ENCODE measurements at places on chromosomes 5 and 9. TPM values are rescaled to one million over a fixed set of nuclear protein-coding genes. Genes with fewer than 3 reads are reported as not detected.

The IL7R gene
- 45.4 TPM for total RNA-seq

GRCh38 chr5:83077662-83078261, 415 bp downstream of the XRCC4 start:
- H3K36me3 ChIP-seq: peaks cover 28% of the 10 kb centered on the region
- peak overlapping the region; percentile 90 for H3K4me3 ChIP-seq
- no peaks in the 10 kb centered on the region for H3K27me3 ChIP-seq
- peak; percentile 39 for DNase-seq
- peaks cover 37% of the 10 kb centered on the region for H3K4me1 ChIP-seq

- H3K4me3 ChIP-seq: no peak overlapping the region
- no peak for DNase-seq
- H3K4me1 ChIP-seq: peaks cover 3% of the 10 kb centered on the region
- peaks cover 4% of the 10 kb centered on the region for H3K27me3 ChIP-seq
- H3K36me3 ChIP-seq: no peaks in the 10 kb centered on the region
- H3K27ac ChIP-seq: no peak overlapping the region
Measured at GRCh38 chr9:36559036-36559695, 13.5 kb upstream of the MELK start.

- H3K4me3 ChIP-seq: no peak overlapping the region
- no peaks in the 10 kb centered on the region for H3K27me3 ChIP-seq
- H3K4me1 ChIP-seq: no peaks in the 10 kb centered on the region
Measured at GRCh38 chr5:89277816-89278215, 394.8 kb upstream of the MEF2C start.

DNA sequence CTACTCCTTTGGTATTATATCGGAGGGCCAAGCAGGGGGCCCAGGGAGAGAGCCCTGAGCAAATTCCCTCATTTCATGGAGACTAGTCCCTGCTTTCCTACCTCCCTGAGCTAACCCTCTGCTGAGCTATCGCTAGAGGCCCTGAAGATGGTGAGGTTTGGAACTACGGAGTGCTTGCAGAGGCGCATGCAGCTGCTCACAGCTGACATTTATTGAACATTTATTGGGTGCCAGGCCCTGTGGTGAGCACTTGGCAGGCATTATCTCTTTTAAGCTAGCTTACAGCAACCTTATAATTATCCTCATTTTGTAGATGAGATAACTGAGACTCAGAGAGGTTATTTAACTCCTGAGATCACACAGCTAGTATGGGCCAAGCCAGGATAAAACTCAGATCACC, 9.8 kb downstream of the FAT2 start:
- H3K4me1 ChIP-seq: peaks cover 9% of the 10 kb centered on the region
- DNase-seq: no peak
- H3K4me3 ChIP-seq: no peak overlapping the region
- H3K36me3 ChIP-seq: no peaks in the 10 kb centered on the region
- no peak overlapping the region for H3K27ac ChIP-seq

- peak overlapping the region; percentile 77 for H3K27ac ChIP-seq
- H3K4me1 ChIP-seq: peaks cover 28% of the 10 kb centered on the region
- H3K36me3 ChIP-seq: peaks cover 38% of the 10 kb centered on the region
- H3K4me3 ChIP-seq: peak overlapping the region; percentile 83
- H3K27me3 ChIP-seq: no peaks in the 10 kb centered on the region
Measured at GRCh38 chr9:136438548-136439480, 831 bp downstream of the INPP5E start.

DNA sequence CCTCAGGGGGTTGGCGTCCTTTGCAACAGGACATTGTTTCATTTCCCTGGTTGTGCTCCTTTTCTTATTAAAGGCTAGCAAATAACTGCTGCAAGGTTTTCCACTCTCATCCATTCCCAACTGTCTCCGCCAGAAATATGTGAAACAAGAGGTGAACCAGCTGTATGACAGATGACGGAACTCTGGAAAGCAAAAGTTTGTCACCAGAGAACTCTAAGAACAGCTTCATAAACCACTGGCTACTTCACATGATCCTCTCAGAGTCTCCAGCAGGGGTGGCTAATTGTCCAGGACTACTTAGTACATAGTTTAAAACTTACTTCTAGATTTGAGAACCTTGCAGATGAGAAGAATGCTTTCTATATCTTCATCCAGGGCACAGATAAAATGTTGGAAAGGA, 195.9 kb upstream of the RAD23B start:
- H3K27me3 ChIP-seq: peaks cover 2% of the 10 kb centered on the region
- H3K27ac ChIP-seq: no peak overlapping the region
- no peak overlapping the region for H3K4me3 ChIP-seq
- no peak for DNase-seq
- no peaks in the 10 kb centered on the region for H3K36me3 ChIP-seq
- no peaks in the 10 kb centered on the region for H3K4me1 ChIP-seq

GRCh38 chr5:15643731-15644130, 143.8 kb downstream of the FBXL7 start:
- no peaks in the 10 kb centered on the region for H3K36me3 ChIP-seq
- DNase-seq: no peak
- no peaks in the 10 kb centered on the region for H3K4me1 ChIP-seq
- no peak overlapping the region for H3K4me3 ChIP-seq
- H3K27me3 ChIP-seq: no peaks in the 10 kb centered on the region

GRCh38 chr5:141359790-141360426, at the start of gene PCDHGB2:
Gene PCDHGB2 (plus strand): TSS chr5:141359994. CDS start chr5:141360136, 142 bp downstream.
- DNase-seq: peak; percentile 36
- peak within 1 kb of the TSS; percentile 54 for H3K4me3 ChIP-seq
- H3K36me3 ChIP-seq: peaks cover 29% of the 10 kb centered on the region
- H3K27ac ChIP-seq: no peak within 1 kb of the TSS
- peaks cover 2% of the 10 kb centered on the region for H3K4me1 ChIP-seq

DNA sequence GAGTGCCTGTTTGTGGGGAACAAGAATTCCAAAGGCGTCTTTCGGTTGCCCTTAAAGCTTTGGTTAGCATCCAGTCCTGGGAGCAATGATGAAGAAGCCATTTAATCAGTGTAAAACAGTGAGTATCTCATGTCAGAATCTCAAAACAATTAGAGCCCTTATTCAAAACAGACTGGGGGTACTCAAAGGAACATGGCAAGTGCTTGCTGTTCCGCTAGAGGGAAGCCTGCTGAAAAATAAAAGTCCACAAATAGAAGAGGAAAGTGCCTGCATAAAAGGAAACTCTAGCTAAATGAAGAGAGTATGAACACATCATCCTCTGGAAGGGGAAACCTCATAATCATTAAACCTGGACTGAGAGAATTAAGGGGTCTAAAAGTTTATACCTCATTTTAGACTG, 26.4 kb downstream of the FBXL7 start:
- H3K27me3 ChIP-seq: no peaks in the 10 kb centered on the region
- H3K36me3 ChIP-seq: no peaks in the 10 kb centered on the region
- no peak overlapping the region for H3K4me3 ChIP-seq
- H3K27ac ChIP-seq: no peak overlapping the region

DNA sequence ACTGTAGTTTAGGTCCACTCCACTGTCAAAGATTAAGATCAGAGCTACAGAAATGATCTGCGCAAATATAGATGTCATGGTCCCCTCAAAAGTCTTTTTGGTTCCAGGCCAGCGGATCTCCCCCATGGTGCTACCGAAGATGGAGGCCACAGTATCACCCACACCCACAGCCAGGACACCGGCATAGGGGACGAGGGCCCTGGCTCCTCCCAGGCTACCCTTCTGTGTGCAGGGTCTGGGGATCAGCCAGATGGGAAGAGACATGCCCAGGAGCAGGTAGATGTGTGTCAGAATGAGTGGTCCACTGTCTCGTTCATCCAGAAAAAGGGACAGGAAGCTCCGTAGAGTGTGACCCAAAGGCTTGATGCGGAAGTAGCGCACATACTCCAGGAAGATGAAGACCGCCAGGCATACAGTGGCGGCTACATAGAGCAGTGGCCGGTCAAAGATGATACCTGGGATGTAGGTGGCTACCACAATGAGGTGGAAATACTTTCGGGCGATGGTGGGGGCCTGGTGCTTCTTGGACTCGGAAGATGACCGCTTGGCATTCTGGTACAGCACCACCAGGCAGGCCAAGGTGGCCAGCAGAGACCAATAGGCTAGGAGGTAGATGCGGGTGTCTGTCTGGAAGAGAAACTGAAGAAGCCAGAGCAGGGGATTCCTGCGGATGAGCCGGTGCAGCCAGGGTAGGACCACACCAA, 1.5 kb downstream of the DOLK start:
- no peaks in the 10 kb centered on the region for H3K27me3 ChIP-seq
- peaks cover 22% of the 10 kb centered on the region for H3K4me1 ChIP-seq
- DNase-seq: no peak
- peaks cover 20% of the 10 kb centered on the region for H3K36me3 ChIP-seq
- H3K4me3 ChIP-seq: peak overlapping the region; percentile 97
- peak overlapping the region; percentile 98 for H3K27ac ChIP-seq

DNA sequence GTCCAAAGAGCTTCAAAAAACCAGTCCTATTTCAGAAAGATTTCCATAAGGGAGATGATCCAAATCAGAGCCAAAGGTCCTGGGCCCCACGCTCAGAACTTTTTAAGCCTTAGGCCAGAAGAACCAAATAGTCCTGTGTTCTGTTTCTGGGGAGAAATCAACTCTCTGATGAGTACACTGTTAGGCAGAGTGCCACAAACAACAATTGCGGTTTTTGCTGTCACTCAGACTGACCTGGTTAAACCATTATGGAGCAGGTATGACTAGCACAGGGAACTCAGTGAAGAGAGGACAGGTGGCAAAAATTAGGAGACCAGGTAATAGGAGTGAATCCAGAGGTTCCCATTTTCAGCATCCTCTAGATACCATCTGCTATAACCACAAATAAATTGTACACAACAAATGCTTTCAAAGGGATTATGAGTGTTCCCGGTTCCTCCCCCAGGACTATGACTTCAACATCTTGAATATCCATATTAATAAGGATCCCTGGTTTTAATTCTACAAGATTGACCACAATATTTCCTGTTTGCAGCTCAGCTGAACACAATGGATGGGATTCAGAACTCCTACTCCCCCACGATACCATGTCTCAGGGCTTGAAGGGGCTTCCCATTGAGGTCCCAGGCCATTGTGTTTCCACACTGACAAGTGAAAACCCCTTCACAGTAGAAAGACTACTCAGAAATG, 52.1 kb upstream of the FREM1 start:
- DNase-seq: no peak
- peaks cover 12% of the 10 kb centered on the region for H3K4me1 ChIP-seq
- H3K4me3 ChIP-seq: no peak overlapping the region
- H3K27me3 ChIP-seq: no peaks in the 10 kb centered on the region
- peak overlapping the region; percentile 6 for H3K27ac ChIP-seq

DNA sequence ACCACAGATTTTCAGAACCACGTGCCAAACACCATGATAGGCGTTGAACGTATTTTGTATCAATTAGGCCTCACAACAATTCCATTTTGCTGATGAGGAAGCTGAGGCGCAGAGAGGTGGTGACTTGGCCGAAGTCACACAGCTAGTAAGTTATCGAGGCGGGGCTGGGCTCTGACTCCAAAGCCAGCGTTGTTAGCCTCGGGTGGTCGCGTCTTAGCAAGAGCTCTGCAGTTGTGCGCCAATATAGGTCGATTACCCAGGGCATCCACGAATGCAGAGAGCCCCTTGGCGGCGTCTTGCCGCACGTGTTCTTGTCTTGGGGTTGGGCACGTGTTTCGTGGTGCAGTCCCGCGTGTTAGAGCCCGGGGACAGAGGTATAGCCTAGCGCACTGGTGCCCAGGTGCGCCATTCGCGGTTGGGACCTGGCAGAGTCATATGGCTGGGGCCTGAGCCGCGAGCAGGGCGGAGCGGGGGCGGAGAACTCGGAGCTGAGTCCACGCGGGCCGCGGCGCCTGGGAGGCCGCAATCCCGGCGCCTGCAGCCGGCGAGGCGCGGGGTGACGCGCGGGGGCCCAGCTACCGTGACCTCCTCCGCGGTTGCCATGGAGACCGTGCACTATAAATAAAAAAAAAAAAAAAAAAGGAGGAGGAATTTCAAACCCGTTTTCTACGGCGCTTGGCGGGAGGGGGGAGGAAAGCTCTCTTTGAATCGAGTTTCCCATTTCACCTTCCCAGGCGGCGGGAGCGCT, 62.3 kb downstream of the CXXC5 start:
- no peaks in the 10 kb centered on the region for H3K36me3 ChIP-seq
- peak; percentile 58 for DNase-seq
- H3K27me3 ChIP-seq: peaks cover 15% of the 10 kb centered on the region
- peaks cover 18% of the 10 kb centered on the region for H3K4me1 ChIP-seq

GRCh38 chr5:158398360-158399201, 539.6 kb upstream of the CLINT1 start:
- no peak overlapping the region for H3K27ac ChIP-seq
- H3K27me3 ChIP-seq: no peaks in the 10 kb centered on the region
- no peaks in the 10 kb centered on the region for H3K4me1 ChIP-seq

GRCh38 chr5:28404363-28405071, 1366.1 kb upstream of the CDH9 start:
- H3K36me3 ChIP-seq: no peaks in the 10 kb centered on the region
- H3K27ac ChIP-seq: no peak overlapping the region
- H3K27me3 ChIP-seq: no peaks in the 10 kb centered on the region
- DNase-seq: no peak

GRCh38 chr9:128847803-128848202, 18.2 kb upstream of the SPOUT1 start:
- H3K27me3 ChIP-seq: no peaks in the 10 kb centered on the region

DNA sequence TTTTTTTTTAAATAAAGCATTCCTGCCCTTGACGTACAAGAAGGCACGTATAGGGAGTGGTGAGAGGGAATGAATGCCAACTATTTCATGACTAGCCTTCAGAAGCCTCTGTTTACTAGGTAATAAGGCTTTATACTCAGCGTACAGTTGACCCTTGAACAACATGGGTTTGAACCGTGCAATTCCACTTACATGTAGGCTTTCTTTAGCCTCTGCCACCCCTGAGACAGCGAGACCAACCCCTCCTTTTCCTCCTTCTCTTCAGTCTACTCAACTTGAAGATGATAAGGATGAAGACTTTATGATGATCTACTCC, 22.5 kb downstream of the CDC42SE2 start:
- no peaks in the 10 kb centered on the region for H3K27me3 ChIP-seq
- no peak overlapping the region for H3K4me3 ChIP-seq
- peaks cover 80% of the 10 kb centered on the region for H3K4me1 ChIP-seq
- DNase-seq: no peak
- peaks cover 71% of the 10 kb centered on the region for H3K36me3 ChIP-seq
